ENCODE measurements at places on chromosomes 5 and 9.

DNA sequence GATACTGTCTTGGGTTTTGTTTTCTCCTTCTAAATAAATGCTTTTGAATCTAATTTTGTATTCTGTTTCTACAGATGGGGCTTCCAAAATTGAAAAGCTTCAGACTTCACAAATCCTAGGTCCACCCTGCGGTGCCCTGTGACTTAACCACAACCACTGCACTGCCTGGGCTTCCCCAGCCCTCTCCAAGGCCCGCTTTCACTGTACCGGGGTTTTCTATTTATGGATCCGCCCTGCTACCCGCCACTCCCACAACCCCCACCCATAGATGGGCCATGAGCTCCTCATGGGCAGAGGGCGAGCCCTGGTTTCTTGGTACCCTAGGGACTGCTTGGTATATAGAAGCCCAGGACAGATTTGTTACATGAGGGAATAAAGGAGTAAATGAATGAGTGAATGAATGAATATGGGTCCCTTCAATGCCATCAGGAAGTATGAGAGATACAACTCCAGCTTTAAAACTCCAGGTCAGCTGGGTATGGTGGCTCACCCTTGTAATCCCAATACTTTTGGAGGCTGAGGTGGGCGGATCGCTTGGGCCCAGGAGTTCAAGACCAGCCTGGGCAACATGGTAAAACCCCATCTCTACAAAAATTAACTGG is 39.8 kb upstream of the NEK6 start:
- H3K4me3 ChIP-seq, result no peak overlapping the region
- no peaks in the 10 kb centered on the region for H3K36me3 ChIP-seq
- peaks cover 8% of the 10 kb centered on the region for H3K4me1 ChIP-seq
- no peak for DNase-seq
- H3K27ac ChIP-seq, result peak overlapping the region; percentile 17
- H3K27me3 ChIP-seq, result no peaks in the 10 kb centered on the region

DNA sequence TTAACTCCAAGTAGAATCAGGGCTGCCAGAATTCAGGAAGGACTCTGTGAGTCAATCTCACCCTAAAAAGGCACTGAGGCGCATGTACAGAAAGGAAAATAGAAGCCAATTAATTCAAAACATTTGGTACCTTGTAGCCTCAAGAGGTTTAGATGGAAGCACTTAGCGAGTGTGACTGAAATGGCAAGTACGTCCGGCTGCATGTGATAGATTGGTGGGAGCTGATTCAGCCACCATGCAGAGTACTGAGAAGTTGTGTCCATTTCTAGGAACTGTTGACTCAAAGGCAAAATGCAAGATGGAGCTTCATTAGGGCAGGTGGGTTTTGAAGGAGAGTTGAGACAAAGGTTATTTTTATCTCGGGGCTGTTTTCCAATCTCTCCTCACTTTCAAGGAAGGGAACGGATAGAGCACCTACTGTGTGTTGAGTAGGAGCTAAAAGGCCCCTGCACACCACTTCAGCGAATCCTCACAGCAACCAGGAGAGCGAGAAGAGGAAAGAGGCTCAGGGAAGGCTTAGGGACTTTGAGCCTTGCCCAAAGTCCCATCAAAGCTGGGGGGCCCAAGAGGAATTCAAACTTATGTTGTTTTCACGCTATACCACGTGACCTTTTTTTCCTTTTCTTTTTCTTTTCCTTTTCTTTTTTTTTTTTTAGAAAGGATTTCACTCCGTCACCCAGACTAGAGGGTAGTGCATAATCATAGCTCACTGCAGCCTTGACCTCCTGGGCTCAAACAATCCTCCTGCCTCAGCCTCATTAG is 34.6 kb upstream of the CPEB4 start:
- H3K27me3 ChIP-seq, result no peaks in the 10 kb centered on the region
- no peak for DNase-seq
- H3K36me3 ChIP-seq, result no peaks in the 10 kb centered on the region
- no peak overlapping the region for H3K27ac ChIP-seq

DNA sequence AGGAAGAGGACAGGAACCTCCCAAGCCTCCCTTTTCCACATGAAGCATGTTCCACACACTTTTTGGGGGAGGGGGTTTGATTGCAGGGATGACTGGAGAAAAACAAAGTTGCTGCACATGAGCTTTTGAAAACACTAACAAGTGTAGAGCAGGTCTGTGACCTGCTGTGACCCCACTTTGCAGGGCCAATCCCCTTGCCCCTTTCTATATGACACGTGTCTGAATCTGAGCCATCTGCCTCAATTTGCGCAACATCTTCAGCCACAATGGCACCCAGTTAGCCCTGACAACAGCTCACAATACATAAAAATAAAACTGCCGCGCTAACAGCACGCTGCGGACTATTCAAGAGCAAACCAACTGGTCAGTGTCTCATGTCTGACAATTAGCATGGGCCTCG is 227.8 kb upstream of the TBCA start:
- peaks cover 2% of the 10 kb centered on the region for H3K4me1 ChIP-seq
- no peaks in the 10 kb centered on the region for H3K36me3 ChIP-seq
- DNase-seq, result no peak
- H3K4me3 ChIP-seq, result no peak overlapping the region
- H3K27ac ChIP-seq, result no peak overlapping the region

- H3K4me3 ChIP-seq, result no peak overlapping the region
- H3K27me3 ChIP-seq, result no peaks in the 10 kb centered on the region
Measured at GRCh38 chr5:171578829-171579491, 159.5 kb downstream of the FGF18 start.

DNA sequence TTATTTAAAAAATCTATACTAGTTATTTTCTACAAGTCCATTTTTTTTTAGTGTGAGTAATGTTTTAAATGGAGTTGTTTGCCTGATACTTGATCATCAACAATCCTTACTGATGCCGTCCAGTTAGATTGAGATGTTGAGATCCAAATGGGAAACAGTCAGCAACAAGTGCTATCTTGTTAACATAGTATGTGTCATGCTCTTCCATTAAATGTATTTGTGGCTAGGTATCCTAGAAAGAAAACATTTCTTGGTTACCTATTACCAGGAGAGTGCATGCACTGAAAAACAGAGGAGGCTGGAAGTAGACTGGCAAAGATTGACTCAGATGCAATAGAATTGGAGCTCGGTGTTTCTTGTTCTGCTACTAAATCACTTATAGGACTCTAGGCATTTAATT is 123.4 kb upstream of the MAN2A1 start:
- H3K27ac ChIP-seq, result no peak overlapping the region
- H3K4me3 ChIP-seq, result no peak overlapping the region
- no peaks in the 10 kb centered on the region for H3K36me3 ChIP-seq
- H3K27me3 ChIP-seq, result no peaks in the 10 kb centered on the region
- no peak for DNase-seq

DNA sequence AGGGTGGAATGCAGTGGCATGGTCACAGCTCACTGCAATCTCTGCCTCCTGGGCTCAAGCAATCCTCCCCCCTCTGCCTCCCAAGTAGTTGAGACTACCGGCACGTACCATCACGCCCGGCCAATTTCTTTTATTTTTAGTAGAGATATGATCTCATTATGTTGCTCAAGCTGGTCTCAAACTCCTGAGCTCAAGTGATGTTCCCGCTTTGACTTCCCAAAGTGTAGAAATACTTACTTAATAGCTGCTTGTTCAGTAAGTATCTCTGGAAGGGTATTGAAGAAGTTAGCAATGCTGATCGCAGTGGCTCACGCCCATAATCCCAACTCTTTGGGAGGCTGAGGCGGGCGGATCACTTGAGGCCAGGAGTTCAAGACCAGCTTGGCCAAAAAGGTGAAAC is 35.7 kb upstream of the PLIN2 start:
- H3K36me3 ChIP-seq, result no peaks in the 10 kb centered on the region
- DNase-seq, result no peak
- H3K4me1 ChIP-seq, result peaks cover 4% of the 10 kb centered on the region
- no peak overlapping the region for H3K27ac ChIP-seq

DNA sequence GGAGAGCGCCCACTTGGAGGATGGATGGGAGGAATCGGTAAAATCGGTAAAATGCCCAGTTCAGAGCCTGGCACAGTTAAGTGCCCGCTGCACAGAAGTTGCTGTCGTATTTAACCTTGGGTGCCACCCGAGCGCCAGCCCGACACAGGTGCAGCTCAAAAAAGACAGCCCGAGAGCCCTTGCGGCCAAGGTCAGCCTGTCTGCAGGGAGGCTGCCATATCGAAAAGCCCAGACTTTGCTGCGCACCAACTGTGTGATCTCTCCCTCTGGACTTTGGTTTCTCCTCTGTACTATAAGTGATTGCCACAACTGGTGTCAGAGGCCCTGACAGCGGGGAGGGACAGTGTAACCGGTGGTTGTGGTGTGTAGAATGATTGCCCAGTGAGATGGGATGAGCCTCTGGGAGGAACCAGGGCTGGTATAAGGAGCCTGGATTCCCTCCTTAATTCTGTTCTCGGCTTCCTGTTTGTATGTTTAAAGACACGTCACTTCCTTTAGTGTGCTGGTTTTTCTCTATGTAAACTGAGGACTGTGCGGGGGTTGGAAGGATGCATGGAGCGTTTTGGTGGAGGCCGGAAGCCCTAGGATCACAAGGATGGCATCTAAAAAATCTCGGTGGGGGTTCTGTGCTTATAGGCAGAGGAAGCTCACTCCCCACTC is 792 bp downstream of the NTMT1 start:
- no peak for DNase-seq
- H3K4me3 ChIP-seq, result peak overlapping the region; percentile 63
- H3K4me1 ChIP-seq, result peaks cover 12% of the 10 kb centered on the region
- no peaks in the 10 kb centered on the region for H3K27me3 ChIP-seq
- peak overlapping the region; percentile 94 for H3K27ac ChIP-seq
- peaks cover 6% of the 10 kb centered on the region for H3K36me3 ChIP-seq

DNA sequence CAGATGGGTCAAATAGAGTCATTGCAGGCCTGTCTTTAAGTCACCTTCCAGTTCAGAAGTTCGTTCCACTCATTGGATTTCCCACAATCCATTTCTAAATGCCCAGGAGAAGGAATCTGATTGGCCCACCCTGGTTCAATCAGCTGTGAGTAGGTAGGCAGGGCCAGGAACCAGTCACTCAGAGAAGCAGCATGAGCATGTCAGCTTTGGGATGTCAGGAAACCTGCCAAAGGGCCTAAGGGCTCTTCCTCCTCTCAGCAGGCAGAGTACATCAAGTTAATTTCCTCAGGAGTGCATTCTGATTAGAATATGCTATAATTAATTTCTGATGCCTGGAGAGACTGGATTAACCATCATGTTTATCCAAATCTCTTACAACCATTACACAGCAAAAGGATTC is 412.9 kb upstream of the CCNH start:
- H3K4me1 ChIP-seq, result no peaks in the 10 kb centered on the region
- no peak overlapping the region for H3K27ac ChIP-seq
- H3K4me3 ChIP-seq, result no peak overlapping the region
- H3K27me3 ChIP-seq, result no peaks in the 10 kb centered on the region
- DNase-seq, result no peak

DNA sequence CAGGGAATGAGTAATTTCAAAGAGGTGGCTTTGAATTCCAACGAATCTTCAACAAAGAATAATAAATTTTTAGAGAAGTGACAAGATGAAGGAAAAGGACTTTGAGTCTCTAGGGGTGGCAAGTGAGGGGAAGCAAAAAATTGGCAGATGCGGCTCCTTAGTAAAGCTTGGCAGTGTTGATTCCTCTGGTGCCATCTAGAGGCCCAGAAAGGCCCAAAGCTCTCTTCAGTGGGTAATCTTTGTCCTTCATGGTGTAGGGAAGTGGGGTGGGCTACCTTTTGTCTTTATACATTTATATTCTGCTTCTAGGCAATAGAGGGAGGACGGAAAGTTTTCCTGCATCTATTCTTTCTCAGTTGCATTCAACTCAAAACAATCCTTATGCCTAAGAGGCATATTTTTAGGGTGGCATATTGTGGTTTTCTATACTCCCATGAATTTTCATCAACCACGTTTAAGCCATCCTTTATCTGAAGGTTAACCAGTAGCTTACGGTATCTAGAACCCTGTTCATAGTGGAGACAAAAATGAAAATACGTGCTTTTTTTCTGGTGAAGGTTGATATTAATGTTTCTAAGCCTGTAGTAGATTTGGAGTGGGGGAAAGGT is 17.5 kb upstream of the ROPN1L start:
- H3K36me3 ChIP-seq, result peaks cover 45% of the 10 kb centered on the region
- no peak overlapping the region for H3K27ac ChIP-seq
- DNase-seq, result peak; percentile 73
- no peak overlapping the region for H3K4me3 ChIP-seq
- no peaks in the 10 kb centered on the region for H3K27me3 ChIP-seq

GRCh38 chr9:130866474-130866965 is 30.1 kb downstream of the QRFP start:
- no peaks in the 10 kb centered on the region for H3K27me3 ChIP-seq
- peaks cover 17% of the 10 kb centered on the region for H3K36me3 ChIP-seq
- no peak overlapping the region for H3K27ac ChIP-seq
- no peaks in the 10 kb centered on the region for H3K4me1 ChIP-seq
- H3K4me3 ChIP-seq, result no peak overlapping the region

DNA sequence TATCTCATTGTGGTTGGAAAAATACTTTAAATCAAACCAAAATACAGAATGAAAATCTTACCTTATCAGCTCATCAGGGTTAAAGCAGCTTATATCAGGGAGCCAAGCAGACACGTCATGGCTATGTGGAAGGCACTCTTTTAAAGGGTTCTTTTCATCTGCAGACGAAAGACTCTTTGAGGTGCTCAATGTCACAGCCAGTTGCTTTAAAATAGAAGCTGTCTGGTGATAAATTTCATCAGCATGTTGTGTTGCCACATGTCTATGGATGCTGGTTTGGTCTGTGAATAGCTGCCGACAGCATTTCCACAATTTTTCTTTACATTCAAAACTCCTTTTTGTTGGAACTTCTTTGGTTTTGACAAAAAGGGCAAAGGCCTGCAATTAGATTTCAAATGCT is 7.5 kb downstream of the TSTD2 start:
- no peaks in the 10 kb centered on the region for H3K27me3 ChIP-seq
- H3K36me3 ChIP-seq, result peaks cover 7% of the 10 kb centered on the region
- H3K4me1 ChIP-seq, result no peaks in the 10 kb centered on the region
- H3K4me3 ChIP-seq, result no peak overlapping the region
